Stimulated activated CD8-positive, alpha-beta memory T cell treated with anti-CD3 and anti-CD28 coated beads, Interleukin-15, amount 100 ng/mL, for 4 hours (primary cell): ENCODE measurements at places on chromosomes 3 and 15.

DNA sequence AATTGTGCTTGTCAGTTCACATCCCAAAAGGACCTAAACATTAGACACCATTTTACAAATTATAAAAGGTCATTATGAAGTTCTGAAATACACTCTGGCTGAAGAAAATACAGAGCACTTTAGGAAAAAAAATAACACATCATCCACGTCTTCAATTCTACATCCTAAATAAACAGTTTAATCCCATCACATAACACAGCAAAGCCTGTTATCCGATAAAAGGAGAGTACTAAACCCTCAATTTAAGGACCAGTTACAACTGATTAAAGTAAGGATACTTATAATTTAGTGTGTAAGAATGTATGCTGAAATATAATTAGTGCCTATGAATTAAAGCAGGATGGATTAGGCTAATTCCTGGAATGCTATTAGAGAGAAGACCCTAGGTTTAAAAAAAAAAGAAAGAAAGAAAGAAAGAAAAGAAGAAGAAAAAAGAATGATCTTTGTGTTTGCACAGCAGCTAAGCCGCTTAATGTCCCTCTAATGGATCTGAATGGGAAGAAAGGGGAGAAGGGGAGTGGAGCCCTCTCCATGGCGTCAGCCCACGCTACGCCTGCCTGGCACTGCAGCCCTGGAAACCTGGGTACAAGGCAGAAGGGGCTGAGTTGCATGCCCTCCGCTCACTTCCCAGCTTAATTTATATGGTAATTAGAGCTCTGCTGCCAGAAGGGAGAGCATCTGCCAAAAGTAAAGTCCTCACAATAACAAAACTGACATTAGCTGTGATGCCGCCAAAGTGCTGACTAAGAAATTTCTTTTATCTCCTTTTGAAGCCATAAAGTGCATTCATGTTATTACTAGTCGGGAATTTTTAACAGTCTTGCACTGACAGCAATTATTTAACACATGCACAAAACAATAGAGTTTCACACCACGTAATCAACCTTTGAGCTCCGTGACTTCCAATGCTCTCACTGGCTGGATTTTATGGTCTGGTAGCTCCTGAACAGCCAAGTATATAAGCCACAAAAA, 90.0 kb downstream of the FSIP1 start:
- no peak for DNase-seq

- DNase-seq = no peak
Observed at GRCh38 chr15:77603611-77604336, 28.9 kb downstream of the LINGO1 start.

DNA sequence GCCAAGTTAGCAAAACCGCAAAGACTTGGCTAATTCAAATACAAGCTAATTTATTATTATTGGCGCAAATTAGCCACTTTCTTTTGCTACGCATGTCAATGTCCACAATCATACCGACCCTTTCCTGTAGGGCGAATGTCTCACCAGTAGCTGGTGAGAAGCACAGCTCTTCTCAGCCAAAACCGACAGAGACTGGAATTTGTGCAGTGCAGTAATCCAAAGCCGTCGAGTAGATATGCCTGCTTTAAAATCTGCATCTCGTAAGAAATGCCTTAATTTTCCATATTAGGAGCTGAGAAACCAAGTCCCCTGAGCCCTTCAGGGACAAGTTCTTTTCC, 614 bp upstream of the MINDY2 start:
- DNase-seq = no peak

DNA sequence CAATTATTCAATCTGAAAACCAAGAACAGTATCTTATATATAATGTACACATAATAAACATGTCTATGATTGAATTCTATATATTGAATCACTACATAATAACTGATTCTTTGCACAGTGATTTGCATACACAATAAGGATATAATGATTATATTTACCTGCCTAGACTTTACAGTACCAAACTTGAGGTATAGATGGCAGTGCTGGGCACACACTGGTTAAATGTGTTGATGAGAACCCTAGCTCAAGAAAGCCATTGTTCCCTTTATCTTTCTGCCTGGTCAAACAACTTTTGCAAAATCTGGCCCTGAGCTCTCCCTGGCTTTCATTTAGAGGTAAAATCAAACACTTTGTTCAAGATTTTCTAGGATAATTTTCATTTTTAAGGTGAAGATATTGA, 697.7 kb downstream of the TUSC7 start:
- DNase-seq = no peak

- no peak for DNase-seq
Observed at GRCh38 chr15:40467261-40467615, 3.5 kb upstream of the CHST14 start.

GRCh38 chr3:154786724-154787123, 293.4 kb upstream of the MME start:
- DNase-seq = no peak

DNA sequence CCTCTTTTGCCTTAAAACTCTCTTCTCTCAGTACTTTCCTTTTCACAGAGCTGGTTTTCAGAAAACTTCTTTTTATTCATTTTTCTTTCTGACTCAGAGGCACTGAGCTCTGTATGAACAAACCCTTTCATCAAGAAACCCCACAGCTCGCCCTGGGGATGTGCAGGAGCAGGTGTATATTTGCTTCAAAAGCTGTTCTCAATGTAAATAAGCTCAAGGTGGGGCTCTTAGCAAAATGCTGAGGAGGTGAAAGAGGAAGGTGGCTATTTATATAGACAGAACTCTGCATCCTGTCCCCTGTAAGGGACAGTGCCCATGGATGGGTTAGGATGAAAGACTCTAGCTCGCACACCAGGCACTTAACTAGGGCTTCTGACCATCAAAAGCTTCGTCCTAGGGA, 302.0 kb downstream of the WDR72 start:
- no peak for DNase-seq
